Tibial artery (tissue), 4 donors: ENCODE measurements at places on chromosomes 3 and 15.
A peak's percentile ranks its signal among the peaks of the same experiment; 100 is the strongest.

- DNase-seq, result no peak
- no peaks in the 10 kb centered on the region for H3K4me1 ChIP-seq
- no peaks in the 10 kb centered on the region for H3K36me3 ChIP-seq
- peak overlapping the region; percentile 43 for H3K27ac ChIP-seq
- no peaks in the 10 kb centered on the region for H3K27me3 ChIP-seq
These were observed 3.6 kb downstream of the ZNF385D start for GRCh38 chr3:21747376-21747775.

GRCh38 chr3:13072239-13072599 lies 1.0 kb downstream of the IQSEC1 start:
- H3K36me3 ChIP-seq, result no peaks in the 10 kb centered on the region
- H3K27me3 ChIP-seq, result no peaks in the 10 kb centered on the region
- DNase-seq, result peak; percentile 92

DNA sequence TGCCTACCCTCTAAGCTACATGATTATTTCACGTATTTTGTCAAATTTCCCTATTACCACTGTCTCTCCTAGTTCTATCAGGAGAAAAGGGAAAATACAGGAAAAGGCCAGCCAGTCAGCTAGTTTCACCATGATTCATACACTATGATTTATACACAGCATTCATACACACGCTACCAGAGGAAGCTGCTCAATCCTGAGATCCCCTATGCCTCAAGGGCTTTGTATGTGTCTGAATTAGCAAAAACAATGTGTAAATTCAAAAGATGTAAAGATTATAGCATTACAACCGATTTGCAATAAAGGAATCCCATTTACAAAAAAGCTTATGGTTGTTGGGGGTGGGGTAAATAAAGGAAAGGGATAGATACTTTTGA lies 3.1 kb upstream of the ACKR4 start:
- DNase-seq, result no peak
- H3K27me3 ChIP-seq, result no peaks in the 10 kb centered on the region
- H3K36me3 ChIP-seq, result peaks cover 12% of the 10 kb centered on the region
- no peaks in the 10 kb centered on the region for H3K4me1 ChIP-seq
- no peak overlapping the region for H3K4me3 ChIP-seq
- peak overlapping the region; percentile 11 for H3K27ac ChIP-seq

DNA sequence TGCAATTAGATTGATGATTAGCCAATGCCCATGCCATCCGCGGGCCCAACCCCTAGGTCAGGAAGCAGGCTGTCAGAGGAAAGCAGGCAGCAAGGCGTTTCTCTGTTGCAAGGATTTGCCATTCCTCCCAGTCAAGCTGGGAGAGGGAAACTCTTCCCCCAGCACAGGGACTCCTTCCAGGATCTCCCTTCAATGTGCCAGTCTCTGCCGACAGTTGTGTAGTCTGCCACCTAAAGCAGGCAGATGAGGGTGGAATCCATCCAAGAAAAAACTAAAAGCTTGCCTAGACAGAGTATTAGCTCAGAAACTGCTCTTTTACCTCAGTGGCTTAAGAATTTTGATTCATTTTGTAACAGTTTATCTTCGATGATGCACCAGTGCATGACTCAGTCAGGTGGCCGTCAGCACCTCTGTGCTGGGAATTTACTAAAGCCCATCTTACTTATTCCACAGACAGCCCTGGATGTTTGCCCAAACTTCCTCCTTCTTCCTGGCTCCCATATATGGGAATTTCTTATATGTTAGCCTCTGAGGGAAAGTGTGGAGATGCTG lies 501.5 kb upstream of the THBS1 start:
- no peak overlapping the region for H3K27ac ChIP-seq
- no peaks in the 10 kb centered on the region for H3K27me3 ChIP-seq
- H3K36me3 ChIP-seq, result no peaks in the 10 kb centered on the region
- no peaks in the 10 kb centered on the region for H3K4me1 ChIP-seq
- DNase-seq, result no peak
- no peak overlapping the region for H3K4me3 ChIP-seq

DNA sequence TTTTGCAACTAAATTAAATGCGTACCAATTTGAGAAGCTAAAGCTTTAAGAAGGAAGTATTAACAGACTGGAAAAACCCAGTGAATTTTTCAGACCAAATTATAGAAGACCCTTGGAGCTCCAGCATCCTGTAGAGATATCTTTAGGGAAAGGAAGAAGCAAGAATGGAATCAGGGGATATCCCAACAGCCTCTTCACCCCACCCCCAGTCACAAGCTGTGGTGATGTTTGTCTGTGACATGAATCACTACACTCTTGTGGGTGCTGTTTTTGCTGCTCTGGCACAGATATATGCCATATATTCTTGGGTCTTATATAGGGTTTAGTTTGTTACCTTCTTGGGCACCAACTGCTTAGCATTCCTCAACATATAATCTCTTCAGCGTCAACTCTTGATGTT lies 78.5 kb upstream of the BCL6 start:
- no peak overlapping the region for H3K27ac ChIP-seq
- no peak for DNase-seq
- no peaks in the 10 kb centered on the region for H3K36me3 ChIP-seq
- no peak overlapping the region for H3K4me3 ChIP-seq

- no peak for DNase-seq
- no peaks in the 10 kb centered on the region for H3K27me3 ChIP-seq
These were observed 10.7 kb downstream of the CYFIP1 start for GRCh38 chr15:22969489-22969888.
